Right ventricle myocardium superior (tissue), 1 donor: ENCODE measurements at places on chromosomes 13 and 19. TPM values are rescaled to one million over a fixed set of nuclear protein-coding genes. Genes with fewer than 3 reads are reported as not detected.

GRCh38 chr19:1244693-1245451, 3.3 kb downstream of the ATP5F1D start:
- DNase-seq, result peak; percentile 91

DNA sequence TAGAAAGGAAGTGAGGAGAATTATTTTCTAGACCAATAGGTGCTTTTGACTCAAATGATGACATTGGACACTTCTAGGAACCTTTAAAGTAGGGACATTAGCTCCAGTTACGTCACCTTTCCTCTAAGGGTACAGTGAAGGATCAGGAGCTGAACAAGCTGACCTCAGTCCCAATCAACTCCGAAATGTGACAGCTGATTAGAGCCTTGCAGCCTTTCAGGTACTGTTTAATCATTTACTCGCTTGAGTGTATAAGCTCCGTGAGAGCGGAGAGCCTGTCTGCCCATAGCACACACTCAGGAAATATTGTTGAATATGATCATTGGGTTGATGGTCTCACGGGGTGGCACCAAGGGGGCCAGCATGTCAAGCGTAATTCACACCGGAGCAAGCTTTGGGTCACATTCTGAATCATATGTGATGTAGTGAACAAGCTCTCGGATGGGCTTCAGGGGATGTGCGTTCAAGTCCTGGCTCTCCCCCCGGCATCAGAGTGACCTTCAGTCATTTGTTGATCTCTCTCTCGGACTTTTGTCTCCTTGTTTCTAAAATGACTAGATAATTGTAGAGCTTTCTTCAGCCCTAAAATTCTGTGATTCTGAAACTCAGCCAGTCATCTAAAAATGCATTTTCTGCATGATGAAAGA, 141.9 kb downstream of the ZIC5 start:
- DNase-seq, result no peak

GRCh38 chr13:44972956-44973581, 16.2 kb downstream of the NUFIP1 start:
- no peak for DNase-seq

- DNase-seq, result peak; percentile 94
These were observed at the start of gene REX1BD for GRCh38 chr19:18588611-18589379. Gene REX1BD (plus strand): TSS chr19:18588798. CDS start chr19:18588802, 4 bp downstream.

DNA sequence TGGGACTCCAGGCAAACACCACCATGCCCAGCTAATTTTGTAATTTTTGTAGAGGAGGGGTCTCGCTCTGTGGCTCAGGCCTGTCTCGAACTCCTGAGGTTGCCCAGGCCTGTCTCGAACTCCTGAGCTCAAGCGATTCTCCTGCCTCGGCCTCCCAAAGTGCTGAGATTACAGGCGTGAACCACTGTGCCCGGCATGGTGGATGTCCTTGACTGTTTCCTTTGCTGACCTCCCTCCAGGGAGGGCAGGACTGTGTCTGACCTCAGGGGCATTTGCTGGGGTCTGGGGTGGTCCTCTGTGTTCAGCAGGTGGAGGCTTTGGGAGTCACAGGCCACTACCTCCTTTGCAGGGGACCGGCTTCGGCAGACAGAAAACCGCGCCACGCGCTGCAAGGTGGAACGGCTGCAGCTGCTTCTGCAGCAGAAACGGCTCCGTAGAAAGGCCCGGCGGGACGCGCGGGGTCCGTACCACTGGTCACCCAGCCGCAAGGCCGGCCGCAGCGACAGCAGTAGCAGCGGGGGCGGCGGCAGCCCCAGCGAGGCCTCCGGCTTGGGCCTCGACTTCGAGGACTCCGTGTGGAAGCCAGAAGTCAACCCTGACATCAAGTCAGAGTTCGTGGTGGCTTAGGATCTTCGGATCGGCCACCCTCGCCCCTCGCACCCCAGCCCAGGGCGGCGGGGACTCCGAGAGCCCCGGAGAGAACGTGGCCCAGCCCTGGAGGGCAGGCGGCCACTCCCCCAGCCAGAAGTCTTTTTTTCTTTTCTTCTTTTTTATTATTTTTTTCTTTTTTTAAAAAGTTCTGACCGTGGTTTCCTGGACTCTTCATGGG, 8.5 kb downstream of the MIDN start:
- no peak for DNase-seq

GRCh38 chr19:51341976-51342580, at the start of gene VSIG10L:
Gene VSIG10L (minus strand): TSS chr19:51342139. CDS start chr19:51342124, 15 bp downstream.
- peak; percentile 19 for DNase-seq

GRCh38 chr13:21297447-21297846, 121.0 kb downstream of the MRPL57 start:
- no peak for DNase-seq

- DNase-seq, result no peak
These were observed 68.4 kb upstream of the ARHGEF7 start for GRCh38 chr13:111046590-111047141.

GRCh38 chr13:113845055-113845454, 18.8 kb downstream of the GAS6 start:
- no peak for DNase-seq

The C5AR2 gene
- 0.78 TPM for total RNA-seq

The CATSPERD gene
- total RNA-seq, result not detected

The ELF1 gene
- total RNA-seq, result 33.9 TPM

The CELF5 gene
- total RNA-seq, result not detected

The LIM2 gene
- not detected for total RNA-seq
